ENCODE measurements at places on chromosomes 2 and 18.

- no peak for DNase-seq
Observed at GRCh38 chr18:25875551-25876240, 214.7 kb downstream of the SS18 start.

DNA sequence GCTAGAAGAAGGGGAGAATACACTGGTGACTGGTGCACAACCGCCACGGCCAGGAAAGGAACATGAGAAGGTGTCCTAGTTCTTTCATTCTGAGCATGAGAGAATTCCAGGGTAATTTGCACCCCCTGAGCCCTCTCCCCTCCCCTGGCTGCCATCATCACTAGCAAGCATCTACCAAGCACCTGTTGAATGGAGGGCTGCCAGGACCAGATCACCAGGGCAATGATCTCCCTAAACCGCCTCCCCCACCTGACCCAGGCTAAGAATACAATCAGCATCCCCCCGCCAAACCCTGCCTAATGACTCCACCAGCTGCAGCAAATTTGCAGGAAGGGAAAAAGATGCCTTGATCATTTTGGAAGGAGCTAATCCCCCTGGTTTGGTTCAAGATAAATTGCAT is 100.2 kb downstream of the STPG4 start:
- no peak for DNase-seq

- DNase-seq: peak; percentile 4
Observed at GRCh38 chr2:193103064-193103463, 908.3 kb upstream of the TMEFF2 start.

- no peak for DNase-seq
Observed at GRCh38 chr2:70471129-70471528, 82.5 kb downstream of the TGFA start.

- no peak for DNase-seq
Observed at GRCh38 chr2:218570850-218571249, 2.2 kb downstream of the CNOT9 start.

GRCh38 chr2:127024769-127025358 is 82.1 kb downstream of the BIN1 start:
- peak; percentile 78 for DNase-seq

GRCh38 chr2:195819276-195819675 is 162.2 kb downstream of the SLC39A10 start:
- no peak for DNase-seq

GRCh38 chr2:200466425-200467418 is 43.1 kb downstream of the KCTD18 start:
- DNase-seq: no peak

DNA sequence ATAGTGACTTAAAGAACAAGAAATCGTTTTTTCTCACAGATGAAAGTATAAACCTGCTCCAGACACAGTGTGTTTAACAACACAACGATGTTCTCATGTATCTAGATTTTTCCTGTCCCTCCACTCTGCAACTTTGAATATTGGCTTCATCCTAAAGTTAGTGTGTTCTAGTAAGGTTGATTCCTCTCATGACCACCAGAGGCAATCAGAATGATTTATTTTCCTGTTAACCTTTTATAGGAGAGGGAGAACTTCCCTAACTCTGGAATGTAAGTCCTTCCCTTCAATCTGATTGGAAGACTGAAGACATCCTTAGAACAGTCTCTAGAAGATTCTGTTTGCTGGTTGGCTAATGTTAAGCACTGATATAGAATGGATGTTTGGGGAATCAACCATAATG is 41.0 kb upstream of the TAF4B start:
- DNase-seq: no peak

GRCh38 chr2:55419233-55419678 is 400 bp downstream of the CCDC88A start:
- no peak for DNase-seq

- no peak for DNase-seq
Observed at GRCh38 chr18:63292831-63293683, 26.5 kb downstream of the BCL2 start.

DNA sequence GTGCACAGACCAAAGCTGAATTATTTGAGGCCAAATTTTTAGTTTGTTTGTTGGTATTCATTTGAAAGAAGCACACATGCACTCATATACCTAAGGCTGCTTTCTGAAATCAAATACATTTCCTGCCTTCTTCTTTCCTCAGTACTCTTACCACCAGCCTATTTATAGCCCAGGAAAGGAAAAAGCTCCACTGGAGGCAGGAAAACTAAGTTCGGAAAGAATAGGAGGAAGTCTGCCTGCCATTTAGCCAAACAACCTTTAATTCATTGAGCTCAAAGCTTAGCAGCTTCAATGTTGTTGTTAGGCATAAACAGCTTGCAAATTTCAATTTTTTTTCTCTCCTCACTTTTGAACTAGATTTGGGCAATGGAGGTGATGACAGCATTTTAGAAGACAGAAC is 40.4 kb upstream of the RASGRP3 start:
- no peak for DNase-seq

DNA sequence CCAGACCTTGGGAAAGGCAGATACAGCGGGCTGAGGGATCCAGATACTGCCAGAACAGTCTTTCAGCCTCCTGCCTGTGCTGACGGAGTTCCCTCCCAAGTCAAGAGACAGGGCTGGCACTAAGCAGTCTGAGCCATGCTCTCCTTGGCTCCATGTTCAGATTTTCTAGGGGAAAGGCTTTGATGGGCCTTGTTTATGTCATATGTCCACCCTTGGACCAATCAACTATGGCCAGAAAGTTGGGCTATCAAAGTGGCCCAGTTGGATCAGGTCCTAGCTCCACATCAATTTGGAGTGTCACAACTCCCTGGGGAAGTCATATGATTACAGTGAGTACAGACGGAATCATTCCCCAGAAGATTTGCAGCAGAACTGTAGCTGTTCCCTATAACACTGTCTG is 152.0 kb downstream of the GREB1L start:
- no peak for DNase-seq

GRCh38 chr2:18484625-18485024 is 75.8 kb downstream of the RDH14 start:
- DNase-seq: no peak

GRCh38 chr2:197571627-197572271 is 55.9 kb downstream of the MOB4 start:
- no peak for DNase-seq

DNA sequence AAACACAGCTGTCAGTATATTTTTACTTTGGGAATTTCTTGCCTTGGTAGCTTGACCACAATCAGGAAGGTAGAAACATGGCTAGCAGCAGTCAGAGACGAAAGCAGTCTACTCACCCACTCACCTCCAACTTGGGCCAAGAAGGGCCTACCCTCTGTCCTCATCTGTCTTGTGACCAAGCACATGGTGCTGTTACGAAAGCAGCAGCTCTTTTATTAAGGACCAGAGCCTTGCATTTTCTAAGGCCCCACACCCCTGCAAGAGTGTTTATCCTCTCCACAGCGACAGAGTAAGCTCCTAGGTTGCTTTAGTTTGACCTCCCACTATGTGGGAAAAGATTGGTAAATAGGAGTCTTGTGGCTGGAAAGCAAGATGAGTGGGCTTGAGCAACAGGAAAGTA is 31.3 kb upstream of the MSTN start:
- peak; percentile 15 for DNase-seq

DNA sequence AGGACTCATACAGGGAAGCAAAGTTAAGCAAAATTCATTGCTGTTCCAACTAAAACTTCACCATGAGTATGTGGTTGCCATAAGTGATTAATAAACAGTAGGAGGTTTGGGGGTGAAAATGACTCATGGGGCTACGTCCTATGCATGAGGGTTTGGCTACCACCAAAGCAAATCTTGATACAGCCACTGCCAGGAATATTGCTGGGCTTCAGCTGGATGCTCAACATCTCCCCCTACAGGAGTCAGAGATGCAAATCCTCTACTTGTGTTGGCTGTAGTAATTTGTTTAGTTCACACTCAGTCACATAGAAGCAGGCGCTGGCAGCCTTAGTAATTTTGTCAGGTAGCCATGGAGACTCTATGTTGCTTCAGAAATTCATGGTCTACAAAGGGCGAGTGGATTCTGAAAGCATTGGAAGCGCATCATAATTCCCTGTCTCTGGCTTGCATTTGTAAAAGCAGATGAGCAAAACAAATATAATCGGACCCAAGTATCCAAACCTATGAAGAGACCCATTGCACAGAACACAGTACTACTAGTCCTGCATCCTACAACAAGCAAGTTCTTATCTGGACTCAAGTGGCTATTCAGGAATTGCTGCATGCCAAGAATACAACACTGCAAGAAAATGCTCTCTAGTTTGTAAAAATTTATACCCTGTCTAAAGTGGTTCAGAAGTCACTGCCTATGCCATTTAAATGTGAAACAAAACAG is 76.0 kb downstream of the CD28 start:
- DNase-seq: peak; percentile 68

DNA sequence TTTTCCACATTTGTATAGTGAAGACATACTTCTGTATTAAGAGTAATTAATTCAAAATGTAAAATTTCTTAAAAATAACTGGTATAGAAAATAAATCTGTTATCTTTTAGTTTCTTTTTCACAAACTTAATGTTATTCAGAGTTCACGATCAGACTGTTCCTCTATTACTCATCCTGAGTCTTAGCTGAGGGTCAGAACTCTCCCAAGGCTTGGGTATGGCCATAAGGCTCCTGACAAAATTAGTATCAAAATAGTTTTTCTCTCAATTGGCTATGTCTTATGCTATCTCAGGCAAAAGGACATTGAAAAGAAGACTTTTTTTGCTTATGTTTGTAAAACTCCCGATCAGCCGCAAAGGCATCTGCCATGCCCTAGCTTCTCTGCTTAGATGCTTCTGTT is 56.1 kb upstream of the NAB1 start:
- no peak for DNase-seq

- no peak for DNase-seq
Observed at GRCh38 chr2:96859681-96860064, 1.9 kb upstream of the ANKRD39 start.

GRCh38 chr18:45136381-45137086 is 455.8 kb downstream of the SETBP1 start:
- no peak for DNase-seq

- DNase-seq: no peak
Observed at GRCh38 chr2:48480526-48480925, 49.4 kb upstream of the STON1 start.

DNA sequence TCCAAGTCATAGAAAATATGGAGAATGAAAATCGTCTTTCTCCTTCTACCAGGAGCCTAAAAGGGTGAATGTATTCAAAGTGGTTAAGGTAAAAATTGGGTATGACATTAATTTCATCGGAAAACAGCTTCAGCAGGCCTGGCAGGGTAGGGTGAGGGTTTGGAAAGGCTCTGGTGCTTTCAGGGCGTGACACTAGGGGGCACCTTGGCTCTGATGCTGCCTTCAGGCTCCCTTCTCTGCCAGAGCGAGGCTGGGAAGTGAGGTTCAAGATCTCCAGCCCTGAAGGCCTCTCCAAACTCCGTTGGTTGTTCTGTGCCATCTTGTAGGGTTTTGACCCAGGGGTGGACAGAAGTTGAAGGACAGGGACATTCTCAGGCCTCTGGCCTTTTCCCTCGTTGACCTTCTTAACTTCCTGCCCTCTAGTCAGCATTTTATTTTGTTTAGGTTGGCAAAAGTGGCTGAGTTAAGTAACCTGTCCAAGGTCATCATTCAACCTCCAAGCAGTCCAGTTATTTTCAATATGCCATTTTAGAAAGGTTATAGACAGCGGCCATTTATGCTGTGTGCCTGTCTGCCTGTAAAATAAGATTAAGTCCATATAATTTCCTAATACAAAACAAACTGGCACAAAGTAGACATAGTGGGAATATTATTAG is 40.3 kb downstream of the EML6 start:
- DNase-seq: no peak

DNA sequence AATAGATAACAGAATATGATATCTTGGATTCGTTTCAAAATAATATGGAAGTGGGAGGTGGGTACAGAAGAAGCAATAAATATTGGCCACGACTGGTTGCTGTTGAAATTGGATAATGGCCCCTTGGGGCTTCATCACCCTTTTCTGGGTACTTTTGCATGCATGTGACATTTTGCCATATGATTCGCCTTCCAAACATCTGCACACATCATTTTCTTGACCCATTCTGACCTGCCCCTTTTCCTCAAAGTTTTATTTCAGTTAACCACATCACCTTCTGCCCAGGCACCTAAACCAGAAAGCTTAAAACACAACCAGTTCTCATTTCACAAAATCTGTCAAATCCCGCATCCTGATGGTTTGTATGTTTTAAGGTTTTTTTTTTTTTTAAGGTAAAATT is 116.7 kb upstream of the AGAP1 start:
- DNase-seq: no peak

- no peak for DNase-seq
Observed at GRCh38 chr2:42795841-42796301, 3.5 kb upstream of the HAAO start.

DNA sequence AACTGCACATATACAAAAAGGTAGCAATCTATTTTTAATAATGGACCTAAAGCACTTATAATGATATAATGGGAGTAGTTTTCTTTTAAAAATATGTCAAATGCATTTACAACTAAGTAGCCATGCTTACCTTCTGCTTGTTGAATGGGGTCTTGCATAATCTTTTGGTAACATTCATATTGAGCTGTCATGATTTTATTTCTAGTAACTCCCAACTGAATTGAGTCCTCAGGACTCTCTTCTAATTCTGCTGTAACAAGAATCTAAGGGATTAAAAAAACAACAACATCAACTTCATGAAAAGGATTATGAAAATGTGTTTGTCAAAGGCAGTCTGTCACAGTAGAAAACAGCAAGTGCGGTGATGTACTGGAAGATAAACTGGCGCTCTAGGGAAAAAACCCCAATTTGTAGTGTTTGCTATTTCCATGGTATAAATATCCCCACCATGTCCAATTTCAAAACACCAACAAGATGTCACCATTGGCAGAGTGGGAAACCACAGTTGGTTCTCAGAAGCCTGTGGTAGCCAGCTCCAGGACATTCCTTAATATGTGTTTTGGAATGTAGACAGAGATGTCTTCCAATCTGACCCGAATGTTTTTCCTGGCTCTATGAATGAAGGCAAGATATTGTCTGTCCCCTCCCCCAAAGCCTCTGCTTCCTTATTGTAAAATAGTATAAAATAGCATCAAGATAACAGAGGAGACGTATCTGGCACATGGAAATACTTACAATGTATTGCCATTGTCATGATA is 64.8 kb downstream of the CALCRL start:
- DNase-seq: no peak

DNA sequence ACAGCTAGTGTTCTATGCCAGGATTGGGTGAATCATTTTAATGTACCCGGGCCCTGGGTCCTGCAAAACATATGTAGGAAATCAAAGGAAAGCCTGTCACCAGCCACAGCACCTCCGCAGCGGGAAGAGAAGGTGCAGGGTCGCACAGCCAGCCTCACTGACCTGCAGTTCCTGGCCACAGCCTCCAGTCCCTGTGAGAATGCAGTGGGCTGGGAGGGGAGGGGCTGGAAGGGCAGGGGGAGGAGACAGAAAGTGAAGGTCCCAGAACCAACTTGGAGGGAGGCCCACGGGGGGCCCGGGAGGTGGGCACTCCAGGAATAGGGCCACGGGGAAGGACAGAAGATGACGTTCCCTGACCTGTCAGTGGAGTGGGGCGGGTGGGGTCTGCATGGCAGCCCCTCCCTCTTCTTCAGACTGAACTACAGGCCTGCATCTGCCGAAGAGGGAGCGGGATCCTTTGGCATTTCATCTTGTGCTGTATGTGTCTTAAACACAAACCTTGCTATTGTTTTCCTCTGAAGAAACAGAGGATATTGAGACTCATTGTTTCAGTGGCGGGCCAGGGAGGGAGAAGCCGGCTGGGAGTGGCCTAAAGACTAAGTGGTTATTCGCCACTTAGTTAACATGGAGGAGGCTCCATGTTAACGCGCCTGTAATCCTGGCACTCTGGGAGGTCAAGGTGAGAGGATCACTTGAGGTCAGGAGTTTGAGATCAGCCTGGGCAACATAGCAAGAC is 7.5 kb downstream of the MAL start:
- no peak for DNase-seq
